ENCODE measurements at places on chromosomes 3 and 15. TPM values are rescaled to one million over a fixed set of nuclear protein-coding genes. Genes with fewer than 3 reads are reported as not detected.

Gene SCN5A
- 0.33 TPM for total RNA-seq

Gene GAP43
- not detected for total RNA-seq

Gene PLXNA1
- 26.3 TPM for total RNA-seq

Gene SAMD7
- not detected for total RNA-seq

Gene IGDCC3
- 0.08 TPM for total RNA-seq

Gene SLC24A5
- total RNA-seq = not detected

All from A549 treated with CORT108297 at 1 μM for 4 hours (cell line).